Esophagus mucosa (tissue), 1 donor: ENCODE measurements at places on chromosomes 11 and 22. TPM values are rescaled to one million over a fixed set of nuclear protein-coding genes. Genes with fewer than 3 reads are reported as not detected.
A peak's percentile ranks its signal among the peaks of the same experiment; 100 is the strongest.

Gene KCNK7
- 20.2 TPM for total RNA-seq

- no peak for ATAC-seq
Observed at GRCh38 chr11:29095821-29096220, 921.0 kb downstream of the KCNA4 start.

GRCh38 chr22:27726686-27727449 is 74.7 kb downstream of the MN1 start:
- peak; percentile 94 for ATAC-seq

DNA sequence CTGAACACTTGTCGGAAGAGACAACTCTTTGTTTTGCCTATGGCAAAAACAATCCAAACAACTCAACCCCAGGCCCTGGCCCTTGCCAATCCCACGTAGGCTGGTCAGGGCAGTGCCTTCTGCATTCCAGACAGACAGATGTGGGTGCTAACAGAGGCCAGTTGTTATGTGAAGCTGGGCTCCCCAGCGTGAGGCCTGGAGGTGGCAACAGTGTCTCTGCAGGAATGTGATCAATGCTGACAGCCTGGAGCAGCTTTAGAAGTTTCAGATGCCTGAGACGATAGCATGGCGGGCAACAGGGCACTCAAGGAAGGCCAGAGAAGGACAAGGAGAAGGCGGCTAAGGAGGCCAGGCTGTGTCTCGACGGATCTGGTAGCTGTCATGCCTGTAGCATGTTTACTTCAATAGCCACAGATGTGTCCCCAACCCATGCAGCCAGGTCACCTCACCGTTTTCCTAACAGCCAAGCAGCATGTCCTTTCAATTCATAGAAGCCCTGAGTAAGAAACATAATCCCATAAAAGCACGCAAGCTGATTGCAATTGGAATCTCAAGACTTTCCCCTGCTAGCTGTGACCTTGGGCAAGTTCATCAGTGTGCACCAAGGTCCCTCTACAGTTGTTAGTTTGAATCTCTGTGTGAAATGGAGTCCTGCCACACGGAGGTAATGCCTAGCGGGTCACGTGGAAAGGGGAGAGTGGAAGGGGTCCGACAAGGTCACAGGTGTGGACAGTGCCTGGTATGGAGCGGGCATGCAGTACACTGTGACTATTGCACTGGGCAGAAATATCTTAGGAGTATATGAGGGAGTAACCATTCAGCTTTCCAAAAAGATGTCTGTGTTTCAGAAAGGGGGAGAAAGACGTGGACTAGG is 14.2 kb upstream of the PPM1F start:
- no peak for ATAC-seq

DNA sequence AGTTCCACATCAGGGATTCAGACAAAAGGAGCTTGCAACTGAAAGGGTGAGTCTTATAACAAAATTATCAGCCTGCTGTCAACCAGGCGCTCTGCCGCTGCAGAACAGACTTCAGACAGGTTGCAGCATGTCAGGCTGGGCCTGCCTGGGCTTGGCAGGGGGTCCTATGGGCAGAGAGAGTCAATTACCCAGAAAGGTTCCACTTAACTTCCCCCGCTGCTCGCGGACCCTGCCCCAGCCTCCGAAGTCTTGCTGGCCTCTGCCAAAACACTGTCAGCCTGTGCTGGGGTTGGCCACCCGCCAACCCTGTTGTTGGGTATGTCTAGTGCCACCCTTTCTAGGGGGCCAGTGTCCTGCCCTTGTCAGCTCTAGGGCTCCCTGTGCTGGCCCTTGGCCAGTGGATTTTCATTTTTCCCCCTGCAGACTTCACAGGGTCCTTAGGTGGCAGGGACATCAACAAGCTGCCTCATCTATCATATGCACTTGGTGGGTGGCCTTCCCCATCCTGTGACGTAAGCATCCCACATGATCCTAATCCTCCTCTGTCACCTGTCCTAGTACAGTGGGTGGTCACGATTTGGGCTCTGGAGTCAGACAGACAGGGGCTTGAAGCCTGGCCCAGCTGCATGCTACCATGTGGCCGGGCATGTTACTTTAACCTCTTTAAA is 166.5 kb upstream of the CADM1 start:
- no peak for ATAC-seq

DNA sequence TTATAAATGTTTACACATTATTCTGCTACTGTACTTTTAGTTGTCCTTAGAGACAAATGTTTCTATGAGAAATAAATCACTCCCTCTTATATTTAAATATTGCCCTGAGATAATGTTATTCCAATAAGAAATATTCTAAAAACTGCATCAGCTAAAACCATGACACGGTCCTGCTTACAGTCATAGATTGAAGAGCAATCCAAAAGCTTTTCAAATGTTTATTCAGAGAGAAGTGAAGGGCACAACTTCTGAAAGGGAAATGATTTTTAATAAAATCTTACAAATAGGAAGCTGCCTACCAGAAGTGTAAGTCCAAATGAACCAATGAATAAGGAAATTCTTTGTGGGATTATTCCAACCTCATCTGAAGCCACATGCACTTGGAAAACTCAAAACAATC is 49.2 kb downstream of the STK33 start:
- ATAC-seq: no peak

Gene P2RY6
- total RNA-seq: 1.0 TPM

Gene FADS3
- 3.0 TPM for total RNA-seq

- ATAC-seq: no peak
Observed at GRCh38 chr11:78207532-78208256, 19.0 kb downstream of the USP35 start.

DNA sequence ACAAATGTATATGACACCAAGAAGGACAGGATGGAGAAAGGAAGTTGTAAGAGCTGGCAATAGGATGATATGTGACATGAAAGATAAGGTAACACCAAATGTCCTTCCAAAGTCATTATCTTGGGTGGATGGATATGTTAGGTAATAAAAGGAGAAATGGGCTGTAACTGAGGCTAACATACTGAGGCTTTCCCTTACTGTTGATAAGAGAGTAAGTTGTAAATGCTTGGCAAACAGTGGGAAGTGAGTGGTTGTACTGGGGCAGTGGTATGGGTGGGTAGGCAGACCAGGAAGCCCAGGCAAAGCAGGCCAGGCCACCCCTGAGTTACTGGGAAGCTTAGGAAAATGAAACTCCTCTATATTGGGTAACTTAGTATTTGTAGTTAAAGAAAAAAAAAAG is 73.7 kb downstream of the ARHGAP42 start:
- no peak for ATAC-seq

DNA sequence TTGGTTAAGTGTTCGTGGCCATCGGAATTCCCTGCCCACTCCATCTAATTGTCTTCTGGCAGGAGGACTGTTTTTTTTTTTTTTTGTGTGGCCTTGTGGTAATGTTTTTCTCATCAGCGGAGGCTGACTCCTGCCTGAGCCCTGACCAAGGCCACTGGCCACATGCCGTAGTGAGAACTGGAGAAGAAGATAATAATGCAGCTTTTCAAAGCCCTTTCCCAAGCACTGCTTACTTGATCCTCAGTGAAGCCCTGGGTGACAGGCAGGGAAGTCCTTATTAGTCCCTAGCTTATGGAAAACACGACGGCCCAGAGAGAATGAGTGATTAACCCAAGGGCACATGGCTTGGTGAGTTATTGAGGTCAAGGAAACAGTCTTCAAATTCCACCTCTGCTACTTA is 71.2 kb downstream of the ADM start:
- no peak for ATAC-seq

GRCh38 chr11:71335371-71335770 is 83.0 kb upstream of the SHANK2 start:
- ATAC-seq: no peak

DNA sequence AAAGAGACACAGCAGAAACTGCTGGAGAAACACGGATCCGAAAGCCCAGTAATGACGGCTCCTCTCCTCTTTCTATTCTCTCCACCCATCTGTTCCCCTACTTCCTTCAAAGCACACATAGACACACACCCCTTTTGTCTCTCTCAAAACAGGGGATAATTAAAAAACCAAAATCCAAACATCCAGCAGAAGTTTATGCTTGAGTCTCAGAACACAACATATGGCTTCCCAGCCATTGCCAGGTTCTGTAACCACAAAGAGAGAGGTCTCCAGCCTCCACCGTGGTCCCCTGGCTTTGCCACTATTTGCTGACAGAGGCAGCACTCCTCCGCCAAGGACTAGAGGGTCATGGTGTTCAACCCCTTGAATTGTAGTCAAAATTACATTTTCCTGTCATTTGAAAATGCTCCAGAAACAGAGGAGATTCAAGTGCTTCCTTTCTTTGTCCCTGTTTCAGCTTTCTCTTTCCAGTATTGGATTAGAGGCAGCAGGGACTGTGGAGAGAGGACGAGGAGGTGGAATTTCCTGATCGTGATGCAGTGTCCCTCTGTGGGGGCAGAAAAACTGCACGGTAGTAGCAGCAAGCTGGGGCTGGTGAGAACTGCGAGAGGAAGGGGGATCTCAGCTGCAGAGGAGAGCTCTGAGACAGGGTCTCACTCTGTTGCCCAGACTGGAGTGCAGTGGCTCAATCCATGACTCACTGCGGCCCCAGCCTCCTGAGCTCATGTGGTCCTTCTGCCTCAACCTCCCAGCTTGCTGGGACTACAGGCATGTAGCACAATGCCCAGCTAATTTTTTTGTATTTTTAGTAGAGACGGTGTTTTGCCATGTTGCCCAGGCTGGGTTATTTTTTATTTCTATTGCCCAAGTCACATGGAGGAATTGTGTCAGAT is 60.3 kb downstream of the UBASH3B start:
- ATAC-seq: no peak

DNA sequence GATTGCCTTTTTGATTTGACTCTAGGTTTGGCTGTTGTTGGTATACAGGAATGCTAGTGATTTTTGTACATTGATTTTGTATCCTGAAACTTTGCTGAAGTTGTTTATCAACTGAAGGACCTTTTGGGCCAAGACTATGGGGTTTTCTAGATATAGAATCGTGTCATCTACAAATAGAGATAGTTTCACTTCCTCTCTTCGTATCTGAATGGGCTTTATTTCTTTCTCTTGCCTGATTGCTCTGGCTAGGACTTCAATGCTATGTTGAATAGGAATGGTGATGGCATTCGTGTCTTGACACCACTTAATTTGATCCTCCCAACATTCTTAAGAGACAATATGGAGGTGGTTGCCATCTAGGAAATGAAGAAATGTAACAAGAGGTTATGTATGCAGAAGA is 388.1 kb upstream of the API5 start:
- ATAC-seq: no peak

DNA sequence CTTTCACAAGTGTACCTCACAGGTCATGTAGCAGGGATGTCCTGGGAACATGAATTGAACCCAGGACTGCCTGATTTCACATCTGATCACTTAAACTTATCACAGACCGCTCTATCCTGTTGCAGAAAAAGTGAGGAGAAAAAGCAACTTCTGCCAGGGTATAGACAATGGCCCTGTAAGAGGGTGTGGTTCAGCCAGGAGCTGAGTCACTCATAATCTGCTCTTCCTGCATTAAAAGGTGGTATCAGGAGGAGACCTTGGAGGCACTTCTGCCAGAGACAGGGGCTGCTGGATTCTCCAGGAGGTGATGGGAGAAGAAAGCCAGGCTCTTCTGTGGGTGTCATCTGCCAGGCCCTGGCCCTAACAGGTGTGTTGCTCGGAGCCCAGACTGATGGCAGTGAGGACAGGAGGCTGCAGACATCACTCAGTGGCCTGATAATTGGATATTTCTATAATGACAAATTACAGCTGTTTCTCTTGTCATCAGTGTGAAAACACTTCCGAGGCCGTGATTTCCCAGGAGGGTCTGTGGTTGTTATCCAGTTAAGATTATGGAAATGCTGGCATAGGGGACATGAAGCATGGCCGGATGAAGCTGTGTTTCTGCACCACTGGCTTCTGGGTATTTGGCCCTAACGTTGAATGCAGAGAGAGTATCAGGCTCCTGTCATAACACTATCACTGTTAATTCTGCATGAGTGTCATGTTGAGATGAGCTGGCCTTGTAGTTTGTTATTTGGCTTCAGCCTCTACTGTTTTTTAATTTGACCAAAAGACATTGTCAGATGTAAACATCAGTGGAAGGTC is 125.1 kb upstream of the ZBED5 start:
- ATAC-seq: peak; percentile 85

Gene OR6T1
- total RNA-seq: not detected

DNA sequence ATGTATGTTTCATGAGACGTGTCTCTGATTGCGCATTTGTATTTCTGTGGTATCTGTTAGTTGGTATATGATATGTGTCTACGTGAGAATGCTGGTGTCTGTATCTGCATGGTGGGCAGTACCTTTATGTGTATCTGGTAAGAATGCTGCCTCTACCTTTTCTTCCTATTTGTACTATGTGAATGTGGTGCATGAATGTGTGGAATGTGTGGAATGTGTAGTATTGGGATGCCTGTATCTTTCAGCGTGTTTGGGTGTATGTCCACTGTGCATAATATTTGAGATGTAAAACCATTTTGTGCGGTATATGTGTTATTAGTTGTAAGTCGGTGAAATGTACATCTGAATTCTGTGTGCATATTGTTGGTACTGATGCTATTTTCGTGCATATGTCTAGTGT is 2.3 kb upstream of the OR51E1 start:
- ATAC-seq: no peak

DNA sequence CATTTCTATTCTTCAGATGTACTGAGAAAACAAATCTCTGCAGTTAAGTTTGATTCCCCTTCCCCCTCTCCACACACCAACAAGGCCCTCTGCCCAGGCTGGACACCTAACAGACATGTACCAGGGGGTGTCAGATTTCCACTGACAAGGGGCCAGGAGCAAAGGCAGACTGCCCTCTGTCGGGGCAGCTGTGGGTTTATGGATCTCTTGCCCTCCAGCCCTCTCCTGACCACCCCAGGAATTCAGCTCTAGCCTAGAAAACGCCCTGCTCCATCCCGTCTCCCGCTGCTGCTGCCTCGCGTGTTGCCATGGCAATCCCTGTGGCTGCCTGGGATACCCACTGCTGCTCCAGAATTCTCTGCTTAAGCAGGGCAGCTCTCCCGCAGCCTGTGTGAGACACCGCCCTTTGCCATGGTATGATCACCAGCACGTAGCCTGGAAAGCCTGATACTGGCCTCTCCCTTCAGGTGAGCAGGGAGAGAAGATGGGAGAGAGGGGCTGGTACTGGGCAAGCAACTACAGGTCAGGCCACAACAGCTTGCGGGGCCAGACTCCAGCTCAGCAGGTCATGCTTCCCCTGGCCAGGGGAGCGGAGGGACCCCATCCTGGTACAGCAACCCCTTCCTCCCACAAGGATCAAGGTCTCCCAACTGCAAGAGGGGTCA is 41.6 kb downstream of the BUD13 start:
- peak; percentile 18 for ATAC-seq

DNA sequence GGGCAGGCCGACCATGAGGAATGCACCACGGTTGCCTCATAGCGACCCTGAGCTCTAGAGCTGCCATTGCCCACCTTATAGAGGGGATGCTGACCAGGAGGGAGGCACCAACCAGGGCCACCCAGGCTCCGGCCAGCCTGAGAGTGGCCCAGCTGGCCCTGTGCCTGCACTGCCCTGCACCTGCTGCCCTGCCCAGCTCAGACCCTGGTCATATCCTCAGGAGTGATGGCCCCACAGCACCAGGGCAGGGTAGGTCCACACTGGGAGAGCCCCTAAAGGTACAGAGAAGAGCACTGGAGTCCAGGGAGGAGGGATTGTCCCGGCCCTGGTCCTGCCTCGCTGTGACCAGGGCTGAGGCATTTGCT is 127.8 kb downstream of the MED15 start:
- ATAC-seq: no peak

Gene CCDC87
- total RNA-seq: 0.16 TPM

Gene FZD4
- total RNA-seq: 3.3 TPM
